ENCODE measurements at places on chromosomes 7 and 10. TPM values are rescaled to one million over a fixed set of nuclear protein-coding genes. Genes with fewer than 3 reads are reported as not detected.

Gene AMZ1
- total RNA-seq = 0.16 TPM

Gene RGR
- not detected for total RNA-seq

Gene LZTS2
- 54.7 TPM for total RNA-seq

Gene FGFBP3
- total RNA-seq = 2.7 TPM

Gene CFAP46
- 8.3 TPM for total RNA-seq

Gene DDX21
- 49.4 TPM for total RNA-seq

Gene TFPI2
- 42.5 TPM for total RNA-seq

Gene TUBAL3
- 0.44 TPM for total RNA-seq

Gene VSTM2A
- total RNA-seq = not detected

Gene ACBD7
- total RNA-seq = 0.50 TPM

Gene LFNG
- total RNA-seq = 18.4 TPM

Gene GIMAP1
- 10.2 TPM for total RNA-seq

Gene DLX5
- total RNA-seq = 0.82 TPM

Gene TDRD1
- total RNA-seq = 0.88 TPM

Gene UCMA
- total RNA-seq = not detected

Gene PLXDC2
- total RNA-seq = 42.1 TPM

Gene STAG3
- 3.7 TPM for total RNA-seq

Gene AS3MT
- total RNA-seq = 2.0 TPM

Gene PDZD7
- total RNA-seq = 1.6 TPM

Gene SPAM1
- not detected for total RNA-seq

Gene COL1A2
- total RNA-seq = 149 TPM

Gene ACHE
- 3.6 TPM for total RNA-seq

Gene GPNMB
- 60.6 TPM for total RNA-seq

Gene TRIL
- 6.1 TPM for total RNA-seq

Gene PRLHR
- not detected for total RNA-seq

Gene GDF2
- total RNA-seq = not detected

Gene GIMAP2
- total RNA-seq = 19.5 TPM

Gene CYP3A4
- total RNA-seq = not detected

Gene HABP2
- 25.6 TPM for total RNA-seq
